ENCODE measurements at places on chromosomes 12 and 14.

DNA sequence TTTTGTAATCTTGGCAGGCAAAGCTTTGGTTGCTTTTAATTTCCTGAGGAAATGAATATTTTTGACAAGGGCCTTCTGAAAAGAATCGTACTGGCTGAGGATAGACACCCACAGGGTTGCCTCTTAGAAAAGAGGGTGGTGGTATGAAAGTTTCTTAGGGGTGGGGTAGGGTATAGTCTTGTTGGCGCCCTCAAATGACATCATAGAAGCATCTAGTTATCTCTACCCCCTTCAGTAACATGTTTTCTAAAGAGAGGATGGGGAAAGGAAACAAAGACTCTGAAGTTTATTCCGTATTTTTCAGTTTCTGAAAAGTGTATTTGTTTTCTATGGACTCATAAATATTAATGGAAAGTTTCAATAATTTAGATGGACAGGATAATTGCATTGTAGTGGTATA, 13.7 kb downstream of the PRKCH start:
- no peak for DNase-seq

GRCh38 chr14:31967669-31967975, 109.5 kb upstream of the ARHGAP5 start:
- no peak for DNase-seq

DNA sequence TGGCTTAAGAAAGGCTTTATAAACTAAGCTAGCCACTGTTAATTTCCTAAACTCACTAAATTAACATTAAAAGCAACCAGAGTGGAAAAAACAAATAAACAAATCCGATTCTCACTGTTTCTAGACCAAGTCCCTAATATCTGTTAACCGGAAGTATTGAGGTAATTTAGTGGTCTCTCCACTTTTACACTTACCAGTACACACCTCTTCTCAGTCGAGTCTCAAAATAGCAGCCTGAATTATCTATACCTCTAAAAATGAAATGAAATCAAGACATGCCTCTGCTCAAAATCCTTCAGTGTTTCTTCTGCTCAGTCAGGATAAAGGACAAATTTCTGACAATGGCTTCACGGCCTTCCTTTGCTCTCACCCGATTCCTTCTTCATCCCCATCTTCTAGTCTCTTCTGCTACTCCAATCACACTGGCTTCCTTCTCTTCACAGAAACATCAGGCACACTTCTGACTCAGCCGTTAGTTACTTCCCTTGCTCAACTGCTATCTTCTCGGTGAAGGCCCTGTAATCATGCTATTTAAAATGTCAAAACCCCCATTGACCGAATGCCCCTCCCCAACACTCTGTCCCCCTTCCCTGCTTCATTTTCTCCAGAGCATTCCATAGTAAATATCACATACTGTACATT, 161.3 kb downstream of the KITLG start:
- no peak for DNase-seq

DNA sequence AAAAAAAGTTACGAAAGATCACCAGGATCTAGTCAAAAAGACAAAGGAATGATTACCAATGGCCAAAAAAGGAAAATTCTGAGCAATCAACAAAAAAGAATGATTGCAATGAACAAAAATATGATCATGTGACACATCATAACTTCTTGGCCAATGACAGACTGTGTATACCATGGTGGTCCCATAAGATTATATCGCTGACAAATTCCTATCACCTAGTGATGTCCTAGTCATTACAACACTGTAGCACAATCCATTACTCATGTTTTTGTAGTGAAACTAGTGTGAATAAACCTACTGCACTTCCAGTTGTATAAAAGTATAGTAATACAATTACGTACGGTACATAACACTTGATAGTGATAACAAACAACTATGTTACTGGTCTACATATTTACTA, 12.3 kb downstream of the SEL1L start:
- no peak for DNase-seq

DNA sequence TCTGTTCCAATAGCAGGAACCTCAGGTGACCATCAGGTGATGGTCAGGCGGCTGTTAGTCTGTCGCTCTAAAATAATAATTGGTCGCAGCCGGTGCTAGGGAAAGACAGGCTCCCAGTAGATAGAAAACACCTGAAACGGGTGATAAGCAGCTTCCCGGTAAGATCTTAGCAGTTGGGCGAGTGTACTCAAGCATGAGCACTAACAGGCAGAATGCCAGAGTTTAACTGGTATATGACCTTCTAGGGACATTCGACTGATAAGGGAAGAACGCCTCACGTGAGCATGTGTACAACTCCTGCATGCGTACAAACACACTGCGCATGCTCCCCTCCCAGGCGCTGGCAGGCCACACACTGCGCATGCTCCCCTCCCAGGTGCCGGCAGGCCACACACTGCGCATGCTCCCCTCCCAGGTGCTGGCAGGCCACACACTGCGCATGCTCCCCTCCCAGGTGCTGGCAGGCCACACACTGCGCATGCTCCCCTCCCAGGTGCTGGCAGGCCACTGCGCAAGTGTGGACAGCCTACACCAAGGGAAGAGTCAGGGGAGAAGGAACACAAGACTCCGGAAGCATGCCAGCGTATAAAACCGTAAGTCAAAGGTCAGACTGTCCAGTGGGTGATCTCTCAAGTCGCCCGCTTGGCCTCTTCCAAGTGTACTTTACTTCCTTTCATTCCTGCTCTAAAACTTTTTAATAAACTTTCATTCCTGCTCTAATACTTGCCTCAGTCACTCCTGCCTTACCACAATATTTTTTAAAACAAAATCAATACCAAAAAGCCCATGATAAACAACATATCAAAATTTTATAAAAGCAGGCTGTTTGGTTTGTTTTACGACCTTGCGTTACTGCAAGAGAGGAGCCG, 24.5 kb downstream of the GPRC5D start:
- no peak for DNase-seq

- no peak for DNase-seq
Observed at GRCh38 chr12:77102691-77103090, 37.3 kb upstream of the E2F7 start.

DNA sequence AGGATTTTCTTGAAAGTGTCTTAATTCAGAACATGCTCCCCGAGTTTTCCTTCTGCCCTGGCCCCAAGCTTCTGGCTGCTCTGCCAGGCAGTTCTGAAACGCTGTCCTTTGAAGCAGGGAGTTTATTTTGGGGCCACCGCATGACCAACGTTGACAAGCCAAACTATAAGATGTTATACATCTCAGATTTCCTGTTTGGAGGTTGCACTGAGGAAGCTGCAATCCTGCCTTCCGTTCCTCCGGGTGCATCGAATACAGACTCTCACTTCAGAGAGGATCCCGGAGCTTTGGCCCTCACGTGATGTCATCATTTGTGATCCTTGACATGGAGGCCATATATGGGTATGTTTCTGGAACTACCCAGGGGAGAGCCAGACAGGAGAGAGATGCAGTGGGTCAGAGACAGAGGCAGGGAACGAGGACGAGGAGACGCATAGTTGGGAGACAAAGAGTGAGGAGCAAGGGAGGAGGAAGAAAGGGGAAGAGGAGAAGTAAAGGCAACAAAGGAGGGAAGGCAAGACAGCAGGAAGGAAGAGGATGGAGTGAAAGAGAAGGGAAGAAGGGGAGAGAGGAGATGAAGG, at the start of gene ASB2:
Gene ASB2, minus strand, starts transcription at position 94 of the 581 bp plus-strand sequence. CDS start 12,031 bp downstream, outside the sequence.
- DNase-seq = no peak

GRCh38 chr12:28568118-28568517, 377.9 kb downstream of the CCDC91 start:
- peak; percentile 19 for DNase-seq

DNA sequence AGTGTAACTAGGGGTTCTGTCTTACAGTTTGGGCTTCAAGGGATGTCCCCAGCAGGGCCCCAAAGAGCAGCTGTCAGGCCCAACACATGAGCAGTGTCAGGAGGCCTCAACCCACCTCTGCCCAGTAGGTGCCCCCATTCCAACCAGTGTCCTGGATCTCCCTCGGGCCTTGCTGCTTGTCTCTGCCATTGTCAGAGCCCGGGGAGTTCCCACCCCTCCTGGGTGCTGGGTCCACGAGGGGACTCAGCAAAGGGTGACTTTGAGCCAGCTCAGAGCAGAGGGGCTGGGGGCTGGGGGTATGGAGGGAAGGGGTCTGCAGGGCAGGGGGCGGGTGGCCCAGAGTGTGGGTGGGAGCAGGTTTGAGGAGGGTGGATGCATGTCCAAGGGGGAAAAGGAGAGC, 18.0 kb upstream of the BEGAIN start:
- no peak for DNase-seq

- no peak for DNase-seq
Observed at GRCh38 chr14:61486930-61487495, 165.6 kb downstream of the PRKCH start.

DNA sequence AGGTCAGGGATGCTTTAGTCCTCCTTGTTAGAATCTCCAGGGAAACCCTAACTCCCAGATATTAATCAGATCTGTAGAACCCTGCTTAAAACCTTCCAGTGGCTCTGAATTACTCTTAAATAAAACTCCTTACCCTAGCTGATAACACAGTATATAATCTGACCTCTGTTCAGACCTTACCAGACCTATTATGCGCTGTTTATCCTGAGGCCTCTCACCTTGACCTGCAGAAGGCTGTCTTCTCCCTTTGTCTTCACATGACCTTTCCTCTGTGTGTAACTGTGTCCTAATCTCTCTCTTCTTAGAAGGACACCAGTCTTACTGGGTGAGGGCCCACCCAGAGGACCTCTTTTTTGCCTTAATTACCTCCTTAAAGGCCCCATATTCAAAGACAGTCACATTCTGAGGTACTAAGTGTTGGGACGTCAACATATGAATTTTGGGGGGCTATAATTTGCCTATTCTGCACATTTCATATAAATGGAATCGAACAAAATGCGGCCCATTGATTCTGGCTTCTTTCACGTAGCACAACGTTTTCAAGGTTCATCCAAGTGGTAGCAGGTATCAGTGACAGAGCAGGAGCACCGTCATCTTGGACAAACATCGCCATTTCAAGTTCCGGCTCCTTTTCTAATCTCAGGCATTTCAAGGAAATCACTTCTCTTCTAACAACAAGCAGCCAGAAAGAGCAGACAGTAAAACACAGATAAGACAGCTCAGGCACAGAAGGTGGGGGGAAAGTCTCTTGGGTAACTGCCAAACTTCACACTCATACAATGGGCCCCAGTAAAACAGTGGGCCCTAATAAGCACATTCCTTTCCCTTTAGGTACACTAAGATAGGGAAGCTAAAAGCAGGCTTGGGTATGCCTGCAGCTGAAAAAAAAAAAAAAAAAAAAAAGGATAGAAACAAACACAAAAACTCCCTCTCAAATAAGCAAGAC, 200.2 kb upstream of the NUDT4 start:
- DNase-seq = no peak

- DNase-seq = no peak
Observed at GRCh38 chr12:39988574-39988973, 117.3 kb downstream of the SLC2A13 start.

- no peak for DNase-seq
Observed at GRCh38 chr12:58719161-58719560, 201.1 kb downstream of the LRIG3 start.

GRCh38 chr12:131229426-131230339, 276.0 kb downstream of the ADGRD1 start:
- DNase-seq = peak; percentile 96

DNA sequence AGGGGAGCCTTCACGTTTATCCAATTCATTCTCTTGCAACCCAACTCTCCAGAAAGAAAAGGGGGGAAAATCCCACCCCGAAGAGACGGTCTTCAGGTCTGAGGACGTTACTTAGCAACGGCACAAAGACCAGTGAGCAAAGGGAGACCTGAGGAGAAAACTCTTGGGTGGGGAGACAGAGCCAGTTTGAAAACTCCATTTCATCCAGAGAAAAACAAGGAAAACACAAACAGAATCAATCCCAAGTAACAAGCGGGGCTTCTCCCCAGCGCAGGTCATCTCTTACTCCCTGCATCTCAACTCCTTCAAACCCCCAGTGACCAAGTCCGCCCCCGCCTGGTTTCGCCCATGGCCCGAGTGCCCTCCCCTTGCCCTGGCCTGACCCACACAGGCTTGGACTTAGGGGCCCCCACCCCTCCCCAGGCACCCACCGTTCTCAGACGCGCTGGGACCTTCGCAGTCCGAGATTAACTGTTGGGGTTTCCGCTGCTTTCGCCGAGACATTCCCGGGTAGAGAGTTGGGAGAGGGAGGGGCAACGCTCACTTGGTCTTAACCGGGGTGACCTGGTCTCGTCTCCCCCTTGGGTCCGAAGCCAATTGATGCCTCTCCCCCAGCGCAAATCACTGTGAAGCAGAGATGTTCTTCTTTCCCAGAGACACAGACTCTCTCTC, 10.4 kb upstream of the SALL2 start:
- DNase-seq = peak; percentile 33

DNA sequence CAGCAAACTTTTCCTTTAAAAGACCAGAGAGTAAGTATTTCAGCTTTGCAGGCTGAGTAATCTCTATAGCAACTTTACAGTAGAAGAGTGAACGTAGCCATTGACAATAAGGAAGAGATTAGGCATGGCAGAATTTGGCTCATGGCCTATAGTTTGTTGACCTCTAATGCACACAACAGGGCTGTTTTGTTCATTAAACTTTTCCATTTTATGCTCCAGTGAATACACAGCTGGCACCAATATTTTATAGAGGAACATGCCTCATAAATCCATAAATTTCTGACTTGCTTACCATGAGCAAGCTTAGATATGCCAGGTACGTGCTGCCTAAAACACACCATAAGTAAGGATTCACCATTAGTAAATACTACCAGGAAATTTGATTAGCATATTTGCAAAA, 609.0 kb upstream of the STXBP6 start:
- no peak for DNase-seq

DNA sequence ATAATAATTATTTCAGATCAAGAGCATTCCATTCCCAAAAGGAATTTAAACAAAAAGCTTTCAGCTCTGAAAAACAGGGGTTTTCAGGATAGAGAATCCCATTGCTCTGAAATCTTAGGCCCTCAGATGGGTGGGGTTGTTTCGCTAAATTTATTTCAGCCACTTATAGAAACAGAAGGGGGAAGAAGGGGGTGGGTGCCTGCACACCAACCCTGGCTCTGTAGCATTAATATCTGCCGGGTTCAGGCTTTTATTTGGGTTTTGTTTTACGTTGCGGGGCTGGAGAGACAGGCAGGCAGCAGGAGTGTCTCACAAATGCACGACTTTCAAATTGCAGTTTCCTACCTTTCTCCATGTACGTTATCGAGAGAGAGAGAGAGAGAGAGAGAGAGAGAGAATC, 12.5 kb upstream of the ZFP36L1 start:
- DNase-seq = no peak

DNA sequence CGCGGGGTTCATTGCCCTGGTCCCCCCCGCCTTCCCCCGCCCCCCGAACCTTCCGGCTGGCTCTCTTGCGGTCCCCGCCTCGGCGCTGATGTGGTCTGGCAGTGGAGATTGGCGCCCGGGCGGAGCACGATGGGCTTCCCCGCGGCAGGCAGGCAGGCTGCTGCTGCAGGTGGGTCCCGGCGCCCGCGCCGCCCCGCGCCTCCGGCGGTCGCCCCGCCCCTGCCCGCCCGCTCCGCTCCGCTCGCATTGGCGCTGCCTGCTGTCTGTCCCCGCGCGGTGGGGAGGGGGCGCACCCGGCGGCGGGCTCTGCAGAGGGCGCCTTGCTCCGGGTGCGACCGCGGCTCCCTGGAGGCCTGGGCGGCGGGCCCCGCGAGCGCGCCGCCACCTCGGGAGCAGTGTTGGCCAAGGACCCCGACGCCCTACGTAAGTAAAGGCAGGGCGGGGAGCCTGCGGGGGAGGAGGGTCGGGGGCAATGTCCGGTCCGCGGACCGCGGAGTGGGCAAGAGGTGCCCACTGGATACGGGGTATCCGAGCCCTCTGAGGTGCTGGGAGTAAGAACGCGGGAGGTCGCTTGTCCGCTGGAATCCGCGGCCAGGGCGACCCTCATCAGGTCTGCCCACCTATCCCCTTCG, at the start of gene AKAP5:
Gene AKAP5, plus strand, starts transcription at position 309 of the 632 bp plus-strand sequence. CDS start 2,896 bp downstream, outside the sequence.
- peak; percentile 83 for DNase-seq

- no peak for DNase-seq
Observed at GRCh38 chr14:59306775-59307174, 118.3 kb downstream of the DAAM1 start.
